GDM1 (cell line): ENCODE measurements at places on chromosomes 6 and 20.
A peak's percentile ranks its signal among the peaks of the same experiment; 100 is the strongest.

GRCh38 chr20:59945731-59946130, 5.5 kb downstream of the FAM217B start:
- no peak for DNase-seq

DNA sequence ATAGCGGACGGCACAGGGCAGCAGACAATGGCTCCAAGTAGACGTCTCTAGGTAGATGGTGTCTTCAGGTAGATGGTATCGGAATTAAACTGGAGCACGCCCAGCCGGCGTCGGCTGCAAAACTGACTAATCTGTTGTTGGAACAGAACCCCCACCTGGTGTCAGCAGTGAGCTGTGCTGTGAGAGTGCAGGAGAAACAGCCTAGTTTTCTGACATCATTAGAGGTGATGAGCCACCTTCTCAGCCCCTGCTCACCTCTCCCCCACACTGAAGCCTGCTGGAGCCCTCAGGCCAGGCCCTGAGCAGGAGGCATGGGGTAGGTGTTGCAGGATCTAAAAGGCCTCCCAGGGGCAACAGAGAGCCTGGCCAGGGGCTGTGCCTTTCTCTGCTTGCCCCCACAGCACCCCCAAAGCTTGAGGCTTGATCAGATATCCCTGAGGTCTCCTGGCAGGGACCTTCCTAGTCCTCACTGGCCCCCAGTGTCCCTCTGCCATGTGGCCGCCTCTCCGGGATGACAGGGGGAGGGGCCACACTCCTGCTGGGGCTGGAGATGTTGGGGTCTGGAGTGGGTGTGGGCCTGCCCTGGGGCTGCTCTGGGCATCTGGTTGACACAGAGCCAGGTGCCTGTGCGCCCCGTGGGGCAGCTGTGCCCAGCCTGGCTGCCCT, 6.9 kb upstream of the HELZ2 start:
- peak; percentile 54 for DNase-seq

- DNase-seq: no peak
These were observed 2.7 kb downstream of the FBXO9 start for GRCh38 chr6:53067849-53068361.

DNA sequence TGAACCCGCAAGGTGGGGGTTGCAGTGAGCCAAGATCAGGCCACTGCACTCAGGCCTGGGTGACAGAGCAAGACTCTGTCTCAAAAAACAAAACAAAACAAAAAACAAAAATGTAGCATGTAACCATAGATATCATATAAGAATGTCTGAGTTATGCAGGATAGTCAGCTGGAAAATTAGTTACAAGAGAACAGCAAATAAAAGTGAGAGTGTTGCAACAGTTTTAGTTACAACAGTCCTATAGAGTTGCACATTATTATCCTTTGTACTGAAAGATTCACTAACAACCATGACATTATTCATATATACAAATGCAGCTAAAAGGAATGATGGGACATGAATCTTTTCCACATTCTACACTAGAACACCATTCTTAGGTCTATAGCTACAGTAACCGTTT, 16.4 kb downstream of the RNF24 start:
- DNase-seq: no peak

- no peak for DNase-seq
These were observed 158.3 kb upstream of the CST7 start for GRCh38 chr20:24790746-24791283.

- DNase-seq: peak; percentile 71
These were observed 131.2 kb upstream of the BTN3A2 start for GRCh38 chr6:26233649-26234420.

DNA sequence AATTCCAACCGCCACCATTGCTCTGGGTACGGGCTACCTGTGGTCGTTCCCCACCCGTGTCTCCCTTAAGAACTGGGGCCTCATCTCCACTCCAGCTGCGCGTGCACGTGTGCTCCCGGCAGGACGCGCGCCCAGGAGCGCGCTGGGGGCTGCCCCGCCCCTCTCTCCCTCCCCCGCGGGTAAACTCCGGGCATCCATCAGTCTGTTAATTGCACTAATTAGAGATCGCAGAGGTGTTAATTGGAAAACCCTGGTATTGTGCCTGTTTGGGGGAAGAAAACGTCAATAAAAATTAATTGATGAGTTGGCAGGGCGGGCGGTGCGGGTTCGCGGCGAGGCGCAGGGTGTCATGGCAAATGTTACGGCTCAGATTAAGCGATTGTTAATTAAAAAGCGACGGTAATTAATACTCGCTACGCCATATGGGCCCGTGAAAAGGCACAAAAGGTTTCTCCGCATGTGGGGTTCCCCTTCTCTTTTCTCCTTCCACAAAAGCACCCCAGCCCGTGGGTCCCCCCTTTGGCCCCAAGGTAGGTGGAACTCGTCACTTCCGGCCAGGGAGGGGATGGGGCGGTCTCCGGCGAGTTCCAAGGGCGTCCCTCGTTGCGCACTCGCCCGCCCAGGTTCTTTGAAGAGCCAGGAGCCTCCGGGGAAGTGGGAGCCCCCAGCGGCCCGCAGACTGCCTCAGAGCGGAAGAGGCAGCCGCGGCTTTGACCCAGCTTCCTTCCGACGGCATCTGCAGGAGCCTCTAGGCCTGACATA, 14.4 kb downstream of the FOXP4 start:
- peak; percentile 95 for DNase-seq

DNA sequence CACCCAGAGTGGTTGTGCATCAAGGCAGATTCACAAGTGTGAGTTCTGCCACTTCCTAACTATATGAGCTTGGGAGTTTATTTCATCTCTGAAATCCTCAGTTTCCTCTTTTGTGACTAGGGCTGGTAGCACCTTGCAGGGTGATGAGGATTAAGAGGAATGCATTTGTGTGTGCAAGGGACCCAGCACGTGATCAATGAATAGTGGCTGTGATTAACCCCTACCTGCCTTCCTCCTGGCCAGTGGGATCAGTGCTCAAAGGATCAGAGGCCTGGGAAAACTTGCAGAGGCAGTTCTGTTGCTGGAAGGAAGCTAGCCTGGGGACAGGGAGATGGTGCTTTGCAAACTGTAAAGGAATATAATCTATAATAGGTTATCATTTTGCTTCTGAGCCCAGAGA, 7.3 kb downstream of the SDC4 start:
- no peak for DNase-seq

DNA sequence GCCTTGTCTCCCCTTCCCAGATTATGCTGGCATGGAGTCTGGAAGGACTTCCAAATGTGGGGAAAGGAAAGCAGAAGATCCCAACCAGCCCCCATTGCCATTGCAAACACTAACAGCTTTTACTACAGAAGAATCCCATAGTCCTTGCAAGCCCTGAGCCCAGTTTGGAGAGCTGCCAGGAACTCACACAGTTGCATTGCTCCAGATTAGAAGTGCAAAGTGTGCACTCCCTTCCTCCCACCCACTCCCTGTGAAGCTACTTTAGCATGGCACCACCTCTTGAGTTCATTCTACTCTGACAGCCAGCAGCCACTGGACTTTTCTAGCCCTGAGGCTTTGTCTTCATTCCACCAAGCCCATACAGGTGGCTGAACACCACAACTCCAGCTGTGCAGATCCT, 67.6 kb downstream of the SLC22A2 start:
- DNase-seq: no peak

- no peak for DNase-seq
These were observed 292.6 kb upstream of the NT5E start for GRCh38 chr6:85157311-85157710.

GRCh38 chr20:23626040-23626620, 11.6 kb downstream of the CST3 start:
- no peak for DNase-seq

GRCh38 chr6:147567141-147567805, 58.8 kb downstream of the SAMD5 start:
- no peak for DNase-seq

- DNase-seq: no peak
These were observed 28.5 kb upstream of the SERPINB1 start for GRCh38 chr6:2870046-2870636.

DNA sequence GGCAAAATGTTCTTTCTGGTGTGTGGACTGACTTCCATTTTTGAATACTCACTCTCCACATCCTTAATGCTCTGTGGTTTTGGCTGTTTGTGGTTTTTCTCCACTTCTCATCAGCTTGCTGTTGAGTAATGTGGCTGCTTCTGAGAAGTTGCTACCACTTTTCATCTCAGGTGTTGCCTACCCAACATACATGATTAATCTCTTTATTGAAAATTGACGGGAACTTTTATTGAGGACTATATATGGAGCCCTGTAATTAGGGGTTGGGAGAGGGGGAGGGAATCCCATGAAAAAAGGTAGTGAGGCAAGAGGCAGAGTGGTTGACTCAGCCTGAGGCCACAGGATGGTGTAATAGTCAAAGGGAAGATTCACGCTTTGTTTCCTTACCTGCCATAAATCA, 17.6 kb downstream of the IL22RA2 start:
- peak; percentile 63 for DNase-seq

- DNase-seq: no peak
These were observed 136.9 kb downstream of the CD83 start for GRCh38 chr6:14254505-14254904.

DNA sequence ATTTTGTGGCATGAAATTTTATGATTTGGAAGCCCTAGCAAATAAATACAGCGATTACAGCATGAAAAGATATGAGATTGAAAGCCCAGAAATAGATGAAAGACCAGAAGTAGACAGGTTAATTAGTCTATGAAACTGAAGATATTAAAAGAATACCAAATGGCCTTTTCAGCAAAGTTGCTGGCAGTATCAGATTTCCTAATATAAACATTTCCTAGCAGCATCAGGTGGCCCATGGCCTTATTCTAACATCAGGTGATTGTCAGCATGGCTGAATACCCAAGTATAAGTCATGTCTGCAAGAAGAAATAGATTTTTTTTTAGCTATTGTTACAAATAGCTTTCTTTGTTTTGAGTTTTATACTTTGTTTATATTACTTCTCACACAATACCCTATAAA, 93.2 kb downstream of the CLVS2 start:
- DNase-seq: no peak

DNA sequence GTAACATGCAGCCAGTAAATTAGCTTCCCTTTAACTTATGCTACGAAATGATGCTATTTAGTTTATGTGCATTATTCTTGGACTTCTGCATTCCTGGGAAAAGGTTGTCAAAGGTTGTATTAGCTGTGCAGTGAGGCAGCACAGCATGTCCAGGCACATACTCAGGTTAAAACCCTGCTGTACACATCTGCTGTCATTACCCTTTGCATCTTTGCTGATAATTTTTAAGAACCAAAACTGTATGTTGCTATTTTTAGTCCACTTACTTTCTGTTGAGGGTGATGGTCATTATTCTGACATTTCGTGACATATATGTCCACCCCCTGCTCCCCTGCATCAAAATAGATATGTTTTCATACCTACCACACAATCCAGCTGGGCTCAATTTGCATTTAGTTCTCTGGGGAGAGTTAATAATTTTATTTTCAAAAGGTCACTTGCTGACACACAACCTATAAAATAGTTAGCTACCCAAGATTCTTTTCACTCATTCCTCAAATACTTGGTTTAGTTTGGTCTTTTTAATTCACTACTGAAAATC, 142.5 kb upstream of the SPACA1 start:
- DNase-seq: no peak

GRCh38 chr6:105035299-105035698, 78.4 kb downstream of the LIN28B start:
- DNase-seq: no peak

GRCh38 chr6:126682440-126682839, 342.5 kb downstream of the CENPW start:
- no peak for DNase-seq

- DNase-seq: no peak
These were observed 47.5 kb downstream of the OPRM1 start for GRCh38 chr6:154086510-154086909.

DNA sequence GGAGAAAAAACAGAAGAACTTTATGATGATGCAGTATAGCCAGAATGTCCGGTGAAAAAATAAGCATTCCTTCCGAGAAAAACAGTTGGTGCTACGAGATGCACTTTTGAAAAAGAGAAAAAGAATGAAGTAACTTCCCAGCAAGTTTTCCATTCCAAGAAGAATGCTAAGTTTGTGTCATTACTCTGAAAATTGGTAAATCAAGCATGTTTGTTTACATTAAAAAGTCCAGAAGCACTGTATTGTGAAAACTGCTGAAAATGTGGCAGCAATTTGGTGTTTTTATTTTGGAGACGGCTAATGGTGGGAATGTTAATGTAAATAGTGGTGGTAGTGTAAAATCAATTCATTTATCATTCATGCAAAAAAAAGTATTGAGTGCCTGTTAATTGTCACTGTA, 46.3 kb downstream of the MKKS start:
- DNase-seq: no peak

DNA sequence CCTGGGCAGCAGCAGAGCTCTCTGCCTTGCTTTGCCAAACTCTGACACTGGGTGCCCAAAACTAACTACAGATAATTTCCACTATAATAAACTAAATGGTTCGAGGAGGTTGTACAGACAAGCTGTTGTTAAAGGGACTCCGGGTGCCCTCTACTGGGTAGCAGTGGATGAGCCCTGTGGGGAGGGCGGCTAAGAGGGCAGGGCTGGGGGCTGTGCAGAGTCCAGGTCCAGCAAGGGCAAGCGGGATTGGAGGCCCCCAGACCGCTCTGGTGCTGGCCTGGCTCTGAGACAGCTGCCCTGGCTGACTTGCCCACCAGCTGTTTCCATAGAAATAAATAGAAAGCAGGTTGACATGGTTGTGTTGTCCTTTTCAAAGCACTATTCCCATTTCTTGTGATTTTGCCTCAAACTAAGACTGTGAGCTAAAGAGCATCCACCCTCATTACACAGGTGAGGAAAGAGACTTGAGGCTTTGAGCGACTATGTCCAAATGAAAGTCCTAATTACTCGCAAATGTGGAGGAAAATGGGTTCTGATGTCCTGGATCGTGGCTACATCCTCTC, 167.6 kb upstream of the CST7 start:
- no peak for DNase-seq

DNA sequence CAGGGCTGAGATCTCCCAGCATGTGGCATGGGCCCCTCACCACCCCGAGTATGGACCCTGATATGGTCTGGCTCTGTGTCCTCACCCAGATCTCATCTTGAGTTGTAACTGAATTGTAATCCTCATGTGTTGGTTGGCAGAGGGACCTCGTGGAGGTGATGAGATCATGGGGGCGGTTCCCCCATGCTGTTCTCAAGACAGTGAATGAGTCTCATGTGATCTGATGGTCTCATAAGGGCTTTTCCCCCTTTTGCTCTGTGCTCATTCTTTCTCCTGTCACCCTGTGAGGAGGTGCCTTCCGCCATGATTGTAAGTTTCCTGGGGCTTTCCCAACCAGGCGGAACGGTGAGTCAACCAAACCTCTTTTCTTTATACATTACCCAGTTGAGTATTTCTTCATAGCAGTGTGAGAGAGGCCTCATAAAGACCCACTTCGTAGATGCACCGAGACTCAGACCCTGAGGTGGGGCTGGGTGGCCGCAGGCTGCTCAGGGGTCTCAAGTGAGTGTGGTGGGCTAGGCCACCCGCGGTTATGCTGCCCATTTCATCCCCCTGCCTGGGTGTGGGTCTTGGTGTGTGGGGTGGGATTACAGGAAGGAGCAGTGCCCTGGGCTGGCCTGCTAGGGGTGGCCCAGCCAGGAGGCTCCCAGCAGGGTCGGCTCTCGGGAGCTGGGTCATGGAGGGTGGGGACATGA, 26.2 kb upstream of the GATA5 start:
- DNase-seq: no peak

GRCh38 chr6:36677059-36677749, 1.3 kb upstream of the CDKN1A start:
- DNase-seq: peak; percentile 19
